Uterus (tissue), 4 donors: ENCODE measurements at places on chromosomes 16 and 17.

GRCh38 chr16:53805752-53806151, 101.8 kb downstream of the FTO start:
- DNase-seq = no peak

DNA sequence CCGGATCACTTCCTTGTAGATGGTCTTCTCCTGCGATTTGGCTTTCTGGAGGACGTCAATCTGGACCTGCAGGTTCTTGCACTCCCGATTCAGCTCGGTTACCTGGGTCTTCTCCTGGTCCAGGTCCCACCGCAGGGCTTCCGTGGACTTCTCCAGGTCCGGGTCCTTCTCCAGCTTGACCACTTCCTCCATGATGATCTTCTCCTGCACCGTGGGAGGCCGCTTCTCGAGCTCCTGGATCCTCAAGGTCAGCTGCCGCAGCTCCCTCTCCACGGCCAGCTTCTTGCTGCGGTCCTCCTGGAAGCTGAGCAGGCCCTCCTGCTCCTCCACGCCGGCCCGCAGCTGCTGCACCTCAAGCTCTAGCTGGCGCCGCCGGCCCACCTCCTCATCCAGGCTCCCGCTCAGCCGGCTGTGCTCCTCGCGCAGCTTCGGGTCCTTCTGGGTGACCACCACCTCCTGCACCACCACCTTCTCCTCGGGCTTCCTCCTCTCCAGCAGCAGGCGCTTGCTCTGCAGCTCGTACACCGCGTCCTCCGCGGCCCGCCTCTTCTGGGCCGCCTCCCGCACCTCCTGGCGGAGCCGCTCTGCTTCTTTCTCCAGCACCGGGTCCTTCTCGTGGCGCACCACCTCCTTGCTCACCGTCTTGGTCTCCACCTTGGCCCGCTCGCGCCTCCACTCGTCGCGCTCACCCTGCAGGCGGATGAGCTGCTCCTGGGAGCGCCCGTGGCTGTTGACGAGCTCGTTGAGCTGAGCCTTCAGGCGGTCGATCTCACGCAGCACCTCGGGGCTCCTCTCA, 8.2 kb downstream of the CDK3 start:
- DNase-seq = no peak

DNA sequence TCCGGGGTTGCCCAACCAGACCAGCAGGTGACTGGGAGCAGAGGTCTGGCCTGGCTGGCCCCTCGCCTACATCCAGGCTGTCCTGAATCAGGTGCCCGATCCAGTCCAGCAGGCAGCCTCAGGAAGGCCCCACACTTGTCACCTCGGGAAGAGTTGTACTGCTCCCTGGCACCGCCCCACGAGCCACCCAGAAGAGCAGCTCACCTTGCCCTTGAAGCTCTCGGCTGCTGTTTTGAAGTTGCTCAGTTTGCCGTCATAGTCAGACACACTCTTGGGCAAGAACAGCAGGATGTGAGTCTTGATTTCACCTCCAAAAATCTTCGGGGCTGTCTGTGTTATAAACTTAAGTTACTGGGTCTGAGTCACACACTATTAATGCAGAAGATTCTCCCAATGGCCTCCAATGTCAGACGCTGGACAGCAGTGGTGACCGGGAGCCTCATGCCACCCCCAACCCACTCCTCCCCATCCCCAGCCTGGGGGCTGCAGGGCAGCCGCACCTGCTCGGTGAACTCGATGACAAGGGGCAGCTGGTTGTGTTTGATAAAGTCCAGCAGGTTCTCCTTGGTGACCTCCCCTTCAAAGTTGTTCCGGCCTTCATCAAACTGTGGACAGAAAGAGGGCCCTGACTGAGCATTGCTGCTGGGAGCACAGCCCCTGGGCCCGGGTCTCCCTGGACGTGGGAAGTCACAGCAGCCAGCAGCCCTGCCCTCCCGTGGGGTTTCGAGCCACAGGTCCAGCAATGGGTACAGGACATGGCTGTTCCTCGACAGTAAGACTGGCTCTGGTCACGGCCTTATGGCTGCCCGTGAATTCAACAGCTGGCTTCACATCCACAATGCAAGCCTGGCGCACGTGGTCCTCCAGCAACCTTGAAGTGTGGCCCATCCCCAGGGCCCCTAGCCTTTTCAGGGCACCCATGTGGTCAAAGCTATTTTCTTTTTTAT, 12.2 kb upstream of the PPP1R27 start:
- no peak for DNase-seq

DNA sequence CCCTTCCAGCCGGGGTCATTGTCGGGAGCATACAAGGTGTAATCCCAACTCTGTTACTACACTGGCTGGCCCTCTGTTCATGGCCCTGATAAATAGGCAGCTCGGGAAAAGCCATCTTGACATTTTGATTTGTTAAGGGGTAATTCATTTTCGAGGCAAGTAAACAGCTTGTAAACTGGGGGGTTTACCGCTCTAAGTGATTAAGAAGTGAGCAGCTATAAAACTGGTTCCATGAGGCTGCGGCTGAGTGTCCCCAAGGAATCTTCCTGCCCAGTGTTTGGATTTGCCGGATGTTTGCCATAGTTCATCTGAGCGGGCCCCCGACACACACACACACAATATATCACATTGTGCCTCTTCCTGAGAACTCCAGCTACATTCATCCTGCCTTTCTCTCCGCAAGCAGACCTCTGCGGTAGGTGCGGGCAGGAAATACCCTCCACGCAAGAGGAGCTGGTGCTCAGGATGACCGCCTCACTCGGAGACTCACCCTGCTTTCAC, 92.2 kb downstream of the SOCS1 start:
- DNase-seq = no peak

DNA sequence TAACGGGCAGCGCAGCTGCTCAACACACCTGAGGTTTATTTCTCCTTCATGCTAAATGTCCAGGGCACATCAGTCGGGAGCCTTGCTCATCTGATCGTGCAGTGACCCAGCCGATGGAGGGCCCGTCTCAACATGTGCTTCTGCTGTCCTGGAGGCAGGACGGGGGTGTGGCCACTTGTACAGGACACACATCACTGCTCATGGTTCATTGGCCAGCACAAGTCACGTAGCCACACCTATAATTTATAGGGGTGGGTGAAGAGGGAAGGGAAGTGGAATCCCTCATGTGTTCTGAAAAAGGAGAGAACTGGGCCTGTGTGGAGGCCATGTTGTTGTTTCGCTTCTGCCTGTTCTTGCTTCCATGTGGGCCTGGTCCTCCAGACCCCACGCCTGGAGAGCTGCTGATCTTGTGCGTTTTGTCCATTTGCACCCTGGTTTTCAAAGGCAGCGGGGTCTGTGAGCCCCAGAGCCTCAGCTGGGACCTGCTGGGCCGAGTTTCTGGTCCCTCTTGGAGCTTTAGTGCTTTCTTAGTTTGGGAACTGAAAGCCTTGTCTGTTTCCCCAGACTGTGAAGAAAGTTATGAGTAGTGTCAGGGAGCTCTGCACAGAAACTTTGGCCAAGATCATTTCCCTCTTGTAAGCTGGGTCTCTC, 60.5 kb downstream of the CMIP start:
- no peak for DNase-seq

- DNase-seq = no peak
These were observed 97.7 kb downstream of the ZNF18 start for GRCh38 chr17:11899537-11899942.

GRCh38 chr17:75001915-75002843, 10.3 kb upstream of the MRPL58 start:
- no peak for DNase-seq

DNA sequence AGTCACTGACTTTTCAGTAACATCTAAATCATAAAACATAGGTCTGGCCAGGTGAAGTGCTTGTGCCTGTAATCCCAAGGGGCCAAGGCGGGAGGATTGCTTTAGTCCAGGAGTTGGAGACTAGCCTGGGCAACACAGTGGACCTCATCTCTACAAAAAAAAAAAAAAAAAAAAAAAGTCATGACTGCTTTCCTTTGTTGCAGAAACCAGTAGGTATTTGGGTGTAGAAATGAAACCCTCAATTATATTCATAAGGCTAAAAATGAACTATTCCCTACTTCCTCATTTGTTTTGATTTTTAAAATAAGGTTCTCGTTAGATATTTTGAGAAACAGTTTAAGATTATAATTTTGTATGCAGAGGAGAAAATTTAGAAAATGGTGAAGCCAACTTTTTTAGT, 26.0 kb downstream of the PITPNC1 start:
- DNase-seq = no peak

- DNase-seq = no peak
These were observed 276.2 kb downstream of the NPIPA8 start for GRCh38 chr16:18060351-18060750.

DNA sequence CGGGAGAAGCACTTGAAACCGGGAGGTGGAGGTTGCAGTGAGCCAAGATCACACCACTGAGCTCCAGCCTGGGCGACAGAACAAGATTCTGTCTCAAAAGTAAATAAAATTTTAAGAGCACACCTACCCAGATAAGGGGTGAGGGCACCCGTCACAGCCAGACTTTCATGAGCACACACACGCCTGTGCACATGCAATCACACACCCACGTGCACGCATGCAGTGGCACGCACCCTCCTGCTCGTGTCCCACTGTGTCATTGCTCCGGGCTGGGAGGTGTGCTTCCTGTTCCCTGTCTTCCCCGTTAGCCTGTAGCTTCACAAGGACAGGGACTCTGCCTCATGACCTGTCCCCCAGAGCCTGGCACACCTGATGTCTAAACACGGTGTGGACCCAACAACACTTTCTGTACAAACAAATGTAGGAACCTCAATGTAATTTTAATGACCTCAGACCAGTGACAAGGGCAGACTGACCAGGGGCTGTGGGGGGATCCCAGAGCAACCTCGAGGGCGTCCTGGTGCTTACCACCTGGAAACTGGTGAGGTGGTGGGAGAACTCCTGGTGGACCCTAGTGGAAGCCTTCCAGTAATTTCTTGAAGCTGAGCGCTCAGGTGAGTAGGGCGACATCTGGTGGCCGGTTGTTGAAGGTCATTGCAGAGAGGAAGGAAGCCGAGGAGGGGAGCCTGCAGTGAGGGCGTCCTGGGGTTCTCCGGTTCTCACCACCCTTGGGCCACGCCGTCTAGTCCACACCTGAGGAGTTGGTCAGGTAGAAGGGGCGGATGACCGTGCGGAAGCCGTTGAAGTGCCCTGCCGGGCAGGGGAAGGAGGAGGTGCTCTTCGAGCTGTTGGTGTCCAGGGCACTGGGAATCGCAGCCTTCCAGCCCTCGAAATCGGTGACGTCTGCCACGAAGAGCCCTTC, 8.6 kb downstream of the LGALS3BP start:
- peak; percentile 88 for DNase-seq

DNA sequence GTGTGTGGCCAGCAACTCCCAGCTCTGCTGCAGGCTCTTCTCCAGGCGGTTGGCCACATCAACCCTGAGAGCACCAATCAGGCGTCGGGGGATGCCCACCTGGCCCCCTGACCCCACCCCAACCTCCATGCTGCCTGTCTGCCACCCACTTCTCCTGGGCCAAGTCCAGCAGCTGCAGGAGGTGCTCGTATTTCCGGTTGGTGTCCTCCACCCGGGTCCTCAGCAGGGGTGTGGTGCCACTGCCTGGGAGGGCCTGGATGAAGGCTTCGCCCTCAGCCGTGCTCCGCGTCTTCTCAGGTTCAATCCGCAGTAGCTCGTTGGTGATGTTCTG, 44.6 kb downstream of the UBN1 start:
- no peak for DNase-seq

DNA sequence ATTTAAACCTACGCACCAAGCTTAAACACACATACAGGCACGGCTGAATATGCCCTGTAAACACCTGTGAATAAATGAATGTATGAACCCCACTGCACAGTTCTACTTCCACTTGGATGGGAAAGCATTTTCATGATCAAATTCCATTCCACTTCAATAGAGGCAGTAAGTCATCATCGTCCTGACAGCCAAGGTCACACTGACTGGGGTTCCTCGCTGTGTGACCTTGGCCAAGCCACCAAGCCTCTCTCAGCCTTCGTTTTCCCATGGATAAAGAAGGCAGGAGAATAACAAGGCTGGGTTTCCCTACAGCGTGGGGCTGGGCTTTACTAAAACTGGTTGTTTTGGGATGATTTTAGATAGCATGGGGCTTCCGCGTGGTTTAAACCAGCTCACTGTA, 82.8 kb downstream of the TBC1D16 start:
- no peak for DNase-seq

DNA sequence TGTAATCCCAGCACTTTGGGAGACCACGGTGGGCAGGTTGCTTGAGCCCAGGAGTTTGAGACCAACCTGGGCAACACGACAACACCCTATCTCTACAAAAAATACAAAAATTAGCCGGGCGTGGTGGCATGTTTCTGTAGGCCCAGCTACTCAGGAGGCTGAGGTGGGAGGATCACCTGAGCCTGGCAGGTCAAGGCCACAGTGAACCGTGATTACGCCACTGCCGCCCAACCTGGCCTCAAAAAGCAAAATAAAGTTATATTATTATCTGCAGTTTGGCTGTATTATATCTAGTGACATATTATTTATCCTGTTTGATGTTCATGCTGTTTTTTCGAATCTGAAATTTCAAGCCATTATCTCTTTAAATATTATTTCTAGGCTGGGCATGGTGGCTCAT, 26.5 kb downstream of the ST3GAL2 start:
- no peak for DNase-seq

DNA sequence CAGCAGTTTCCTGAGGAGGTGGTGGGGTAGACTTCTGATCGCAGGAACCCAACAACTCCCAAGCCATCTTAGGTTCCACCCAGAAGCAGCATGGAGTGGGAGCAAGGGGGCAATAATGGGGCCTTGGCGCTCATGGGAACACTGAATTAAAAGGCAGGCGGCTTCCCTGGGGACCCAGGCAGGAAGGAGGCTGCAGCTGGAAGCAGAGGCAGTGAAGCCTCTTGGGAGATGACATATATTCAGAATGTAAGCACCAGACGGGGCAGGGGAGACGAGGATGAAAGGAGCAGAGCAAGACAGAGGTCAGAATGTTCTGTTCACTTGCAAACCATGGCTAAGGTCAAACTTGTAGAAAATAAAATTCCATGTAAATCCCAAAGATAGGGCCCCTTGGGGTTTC, 2.9 kb downstream of the HIGD1B start:
- DNase-seq = no peak

- DNase-seq = peak; percentile 77
These were observed at the start of gene BLMH for GRCh38 chr17:30291543-30292285. Gene BLMH, minus strand, starts transcription at chr17:30291944. Its CDS starts 125 bp downstream, at chr17:30291819.

DNA sequence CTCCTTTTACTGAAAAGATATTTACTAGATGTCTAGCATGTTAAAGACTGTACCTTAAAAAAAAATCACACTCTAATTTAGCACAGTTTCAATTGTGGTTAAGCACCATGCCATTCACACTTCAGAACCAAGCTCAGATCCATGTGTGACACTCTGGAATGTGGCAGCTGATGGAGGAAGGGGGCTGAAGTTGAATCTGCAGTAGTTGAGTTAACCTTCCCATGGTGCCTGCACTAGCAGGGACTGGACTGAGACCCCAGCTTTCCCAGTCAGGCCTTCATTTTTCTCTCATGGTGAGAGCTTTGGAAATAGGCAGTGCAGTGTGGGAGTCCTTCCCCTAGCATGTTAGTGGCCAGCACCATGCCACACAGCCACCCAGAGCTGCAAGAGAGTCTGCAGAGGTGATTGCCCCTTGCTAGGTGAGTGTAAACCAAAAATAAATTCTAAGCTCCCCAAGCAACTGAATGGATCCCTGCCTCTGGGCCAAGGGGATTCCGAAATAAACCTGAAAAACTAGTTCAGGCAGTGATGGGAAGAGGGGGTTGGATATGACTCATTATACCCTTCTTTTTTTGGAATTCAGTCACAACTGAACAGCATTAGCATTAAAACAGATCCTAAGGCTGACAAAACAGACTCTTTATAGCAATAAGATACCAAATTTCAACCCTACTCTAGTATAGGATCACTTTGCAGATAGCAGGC, 208.5 kb downstream of the WWOX start:
- no peak for DNase-seq

- no peak for DNase-seq
These were observed 103.1 kb upstream of the CDH5 start for GRCh38 chr16:66263168-66263972.
